ENCODE measurements at places on chromosomes 4 and X.

DNA sequence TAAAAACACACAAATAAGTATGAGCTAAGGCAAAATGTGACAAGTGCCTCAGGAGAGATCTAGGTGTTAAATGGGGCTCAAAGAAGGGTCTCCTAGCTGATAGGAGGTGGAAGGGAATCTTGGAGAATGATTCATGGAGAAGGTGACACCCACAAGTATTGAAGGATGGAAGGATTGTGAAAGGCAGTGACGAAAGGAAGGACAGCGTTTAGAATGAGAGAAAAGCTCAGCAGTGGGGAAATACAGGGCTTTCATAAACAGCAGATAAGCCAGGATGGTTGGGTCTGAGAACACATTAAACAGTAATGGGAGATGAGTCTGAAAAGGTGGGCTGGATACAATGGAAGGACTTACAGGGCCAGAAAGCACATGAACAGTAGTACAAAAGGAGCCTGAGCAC lies 11.5 kb downstream of the ANXA5 start:
- no peak for DNase-seq

DNA sequence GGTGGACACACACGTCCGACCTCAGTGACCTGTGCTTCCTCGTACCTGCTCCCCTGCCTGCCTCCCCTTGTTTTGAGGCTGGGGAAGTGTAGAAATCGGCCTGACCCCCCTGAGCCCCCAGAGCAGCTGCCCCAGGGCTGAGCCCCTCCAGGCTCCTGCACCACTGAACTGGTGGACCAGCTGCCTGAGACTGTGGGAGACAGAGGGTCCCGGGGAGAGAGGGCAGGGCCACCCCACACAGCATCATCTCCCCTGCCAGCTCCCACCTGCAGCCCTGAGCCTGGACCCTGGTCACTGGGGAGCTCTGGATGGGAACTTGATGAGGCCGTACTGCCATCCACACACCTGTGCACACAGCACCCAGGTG lies 15.0 kb upstream of the NAT8L start:
- DNase-seq: no peak

GRCh38 chr4:47612116-47613023 lies 127.3 kb downstream of the ATP10D start:
- DNase-seq: no peak

GRCh38 chr4:112343330-112344080 lies 46.3 kb downstream of the ALPK1 start:
- DNase-seq: no peak

- no peak for DNase-seq
These were observed 43.5 kb upstream of the ZBTB33 start for GRCh38 chrX:120207009-120207605.

GRCh38 chrX:12581546-12581945 lies 209.7 kb upstream of the PRPS2 start:
- no peak for DNase-seq

DNA sequence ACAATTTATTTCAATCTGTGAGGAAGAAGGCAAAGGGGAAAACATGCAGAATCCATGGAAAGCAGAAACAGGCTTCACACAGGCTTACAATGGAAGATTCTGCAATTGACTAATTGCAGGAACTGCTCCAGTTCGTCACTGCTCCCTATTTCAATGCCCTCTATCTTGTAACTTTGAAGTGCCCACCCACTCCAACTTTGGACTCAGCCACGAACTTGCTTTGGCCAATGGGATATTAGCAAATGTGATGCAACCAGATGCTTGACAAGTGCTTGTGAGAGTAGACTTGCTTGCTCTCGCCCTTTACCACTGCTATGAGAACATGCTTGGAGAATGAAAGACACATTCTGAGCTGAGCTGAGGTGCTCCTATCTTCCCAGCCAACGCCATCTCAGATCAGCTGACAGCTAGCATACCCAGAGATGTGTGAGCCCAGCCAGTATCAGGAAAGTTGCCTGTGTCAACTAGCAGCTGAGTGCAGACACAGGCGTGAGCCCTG lies 105.7 kb upstream of the PTCHD1 start:
- DNase-seq: no peak

DNA sequence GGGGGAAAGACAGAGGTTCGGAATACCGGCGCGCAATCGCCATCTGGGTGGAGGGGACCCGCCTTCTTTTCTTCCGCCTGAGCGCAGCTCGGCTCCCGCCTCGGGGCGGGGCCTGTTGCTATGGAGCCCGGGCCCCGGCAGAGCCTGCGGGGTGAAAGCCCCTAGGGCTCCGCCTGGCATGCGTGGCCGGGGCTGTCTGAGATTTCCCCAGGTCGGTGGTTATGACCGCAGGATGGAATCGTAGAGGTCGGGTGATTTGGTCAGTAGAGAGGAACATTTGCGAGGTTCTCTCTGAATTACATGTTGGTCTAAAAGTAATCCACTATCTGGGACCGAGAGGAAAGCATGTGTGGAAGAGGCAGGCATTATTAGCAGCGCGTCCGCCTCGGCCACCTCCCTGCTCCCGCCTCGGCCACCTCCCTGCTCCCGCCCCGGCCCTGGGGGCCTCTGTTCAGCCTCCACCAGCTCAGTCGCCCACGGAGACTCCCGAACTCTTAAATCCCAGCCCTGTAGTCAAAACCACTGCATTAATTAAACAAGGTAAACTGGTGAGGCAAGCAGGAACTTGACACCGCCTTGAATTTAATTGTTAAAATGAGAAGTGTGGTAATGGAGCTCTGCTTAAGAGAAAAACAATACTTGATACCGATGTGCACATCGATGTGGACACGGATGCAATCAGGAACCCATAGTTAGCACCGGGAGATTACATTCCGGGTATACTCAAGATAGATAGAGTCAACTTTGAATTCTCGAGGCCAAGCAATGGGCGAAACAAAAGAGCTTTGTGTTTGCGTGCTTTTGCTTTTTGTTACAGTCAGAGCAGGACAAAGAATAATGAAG lies 45.2 kb downstream of the TRIM2 start:
- peak; percentile 79 for DNase-seq

- no peak for DNase-seq
These were observed 11.6 kb upstream of the NR3C2 start for GRCh38 chr4:148453833-148454232.

DNA sequence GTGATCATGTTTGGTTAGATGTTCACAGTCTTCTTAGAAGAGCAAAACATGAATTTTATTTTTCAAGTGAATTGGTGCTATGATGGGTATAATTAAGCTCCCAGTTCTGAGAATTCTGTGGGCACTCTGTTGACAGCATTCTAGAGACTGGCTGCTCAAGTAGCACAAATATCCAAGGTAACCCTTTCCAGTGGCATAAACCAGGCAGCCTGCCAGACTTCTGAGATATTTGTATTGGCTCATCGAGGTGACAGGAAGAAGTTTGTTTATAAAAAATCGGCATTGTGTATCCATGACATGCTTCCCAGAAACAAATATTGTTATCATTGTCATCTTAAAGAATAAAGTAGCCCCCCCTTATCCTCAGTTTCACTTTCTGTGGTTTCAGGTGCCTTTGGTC lies 28.3 kb downstream of the LANCL3 start:
- DNase-seq: no peak

DNA sequence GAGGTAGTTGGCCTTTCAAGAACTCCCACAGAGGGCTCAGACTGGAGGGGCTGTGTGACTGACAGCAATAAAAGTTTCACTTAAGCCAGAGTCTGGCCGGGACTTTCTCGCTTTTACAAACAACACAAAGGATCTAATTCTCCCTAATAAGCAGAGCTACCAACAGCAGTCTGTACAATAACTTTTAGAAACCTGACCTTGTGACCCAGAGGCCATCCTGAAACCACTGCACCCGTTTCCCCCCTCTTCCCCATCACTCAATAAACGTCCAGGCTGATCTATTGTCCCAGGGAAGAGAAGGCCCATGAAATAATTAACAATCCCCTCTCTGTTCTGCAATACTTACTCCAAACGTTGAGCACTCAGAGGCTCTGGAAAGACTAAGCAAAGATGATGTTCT lies 442.4 kb downstream of the ZIC3 start:
- DNase-seq: no peak

- DNase-seq: no peak
These were observed 253.8 kb upstream of the DMD start for GRCh38 chrX:33465137-33465536.

GRCh38 chrX:1537031-1537715 lies at the start of gene P2RY8:
TSS of gene P2RY8 (minus strand) at chrX:1537185. CDS start at chrX:1466558, 70,627 bp downstream.
- DNase-seq: peak; percentile 74

DNA sequence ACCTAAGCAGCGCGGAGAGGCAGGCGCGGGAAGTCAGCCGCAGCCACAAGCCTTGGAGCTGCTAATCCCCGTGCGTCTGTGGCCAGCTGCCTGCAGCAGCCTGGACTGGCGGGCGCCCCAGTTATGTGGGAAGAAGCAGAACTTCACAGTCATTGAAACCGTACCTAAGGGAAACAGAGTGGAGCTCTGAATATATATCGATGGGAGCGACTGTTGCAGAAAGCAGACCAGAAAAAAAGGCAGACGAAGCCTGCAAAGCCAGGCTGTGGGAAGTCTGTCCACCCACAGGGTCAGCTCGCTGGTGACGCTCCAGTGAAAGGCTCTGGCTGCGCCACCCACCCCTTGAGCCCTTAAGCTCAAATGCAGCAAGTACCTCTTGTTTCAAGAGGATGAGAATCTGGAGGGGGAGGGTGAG lies 24.7 kb downstream of the KCNE5 start:
- no peak for DNase-seq

DNA sequence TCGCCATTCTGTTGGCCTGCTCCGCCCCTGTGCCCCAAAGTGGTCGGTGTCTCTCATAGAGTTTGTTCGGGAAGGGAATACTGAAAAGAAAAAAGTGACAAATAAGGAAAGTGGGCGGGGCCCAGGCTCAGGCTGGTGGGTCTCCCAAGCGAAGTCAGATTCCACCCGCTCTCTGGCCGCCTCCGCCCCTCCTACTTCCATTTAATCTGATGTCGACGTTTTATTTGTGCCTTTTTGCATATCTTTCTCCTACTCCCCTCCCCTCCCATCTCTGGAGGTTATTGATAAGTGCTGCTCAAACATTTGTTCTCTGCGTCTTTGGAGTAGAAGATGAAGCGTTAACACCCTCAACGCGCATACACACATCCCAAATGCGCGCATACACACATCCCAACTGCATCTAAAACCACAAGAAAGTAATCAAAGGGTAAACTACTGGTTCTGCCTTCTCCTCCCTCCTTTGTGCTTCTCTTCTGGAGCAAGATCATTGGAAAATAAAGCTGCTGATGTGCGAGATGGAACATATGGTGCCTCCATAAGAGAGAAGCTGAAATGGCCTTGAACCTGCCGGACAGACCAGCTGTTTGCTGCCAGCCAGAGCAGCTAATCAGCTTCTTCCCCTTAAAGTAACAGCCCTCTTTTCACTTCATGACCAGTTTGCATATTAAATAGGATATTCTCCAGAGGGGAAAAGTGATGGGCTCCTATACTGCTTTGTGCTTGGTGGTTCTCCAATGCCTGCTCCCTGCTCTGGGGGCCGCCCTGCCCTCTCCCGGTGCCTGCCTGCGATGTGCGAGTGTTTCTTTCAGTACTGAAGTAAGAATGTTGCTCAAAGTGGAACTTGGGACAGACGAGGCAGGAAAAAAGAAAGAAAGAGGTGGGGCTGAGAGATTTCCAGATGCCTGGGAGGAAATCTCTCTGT lies 3.1 kb downstream of the MAMLD1 start:
- DNase-seq: no peak
